ENCODE measurements at places on chromosomes 16 and 17.
A peak's percentile ranks its signal among the peaks of the same experiment; 100 is the strongest.

DNA sequence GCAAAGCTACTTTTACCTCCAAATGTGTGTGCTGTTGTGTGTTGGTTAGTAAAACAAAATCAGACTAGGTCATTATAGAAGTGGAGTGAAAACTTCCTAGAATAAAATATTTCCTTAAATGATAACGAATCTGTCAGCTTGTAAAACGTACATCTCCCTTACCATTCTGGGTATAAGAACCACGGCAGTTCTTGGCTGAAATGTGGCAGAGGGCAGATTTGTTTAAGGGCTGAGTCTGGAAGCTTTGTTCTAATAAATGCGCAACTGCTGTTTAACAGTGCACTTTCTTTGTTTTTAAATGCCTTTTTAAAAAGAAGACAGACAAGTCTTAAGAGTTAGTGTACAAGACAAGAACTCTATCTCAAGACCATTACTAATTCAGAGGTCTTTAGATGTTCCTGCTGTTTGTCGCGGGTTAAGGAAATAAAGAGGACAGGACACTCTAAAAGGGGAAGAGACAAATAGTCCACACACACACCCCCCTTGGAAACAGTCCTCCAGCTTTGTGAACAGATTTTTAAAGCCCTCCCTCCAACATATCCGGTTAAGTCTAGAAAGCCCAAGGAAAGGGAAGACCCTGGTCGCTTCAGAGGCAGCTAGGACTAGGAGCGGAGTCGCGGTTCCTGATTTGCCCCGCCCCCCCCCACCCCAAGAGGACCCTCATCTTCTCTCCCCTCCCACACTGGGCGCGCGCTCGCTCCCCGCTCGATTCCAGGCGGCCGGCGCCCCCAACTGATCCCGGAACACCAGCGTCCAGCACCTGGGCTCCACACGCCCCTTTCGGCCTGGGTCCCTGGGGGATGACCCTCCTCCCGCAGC is 658 bp downstream of the SYNRG start:
- DNase-seq: peak; percentile 41

- peak; percentile 74 for DNase-seq
These were observed 73.3 kb downstream of the XYLT1 start for GRCh38 chr16:17397499-17397891.

GRCh38 chr17:5247621-5248020 is 13.0 kb upstream of the SCIMP start:
- DNase-seq: no peak

DNA sequence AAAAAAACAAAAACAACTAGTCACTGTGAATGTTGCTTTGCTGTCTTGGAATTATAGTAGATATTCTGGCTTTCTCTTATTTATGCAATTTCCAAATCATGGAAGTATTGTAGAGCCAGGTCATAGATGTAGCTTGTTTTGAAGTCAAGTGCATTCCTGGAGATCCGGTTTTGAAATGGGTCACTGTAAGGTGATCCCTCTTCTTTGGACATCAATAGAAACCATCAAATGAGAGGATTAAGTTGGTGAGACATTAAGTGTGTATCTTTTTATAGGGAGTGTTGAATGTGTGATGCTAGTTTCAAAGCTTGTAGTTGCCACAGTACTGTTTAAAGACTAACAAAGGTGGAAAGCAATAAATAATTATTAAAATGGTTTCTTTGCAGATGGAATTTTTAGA is 4.5 kb downstream of the PRKAR1A start:
- no peak for DNase-seq

GRCh38 chr16:85728879-85729278 is 22.0 kb downstream of the C16orf74 start:
- DNase-seq: no peak
